ENCODE measurements at places on chromosomes 6 and 20.
A peak's percentile ranks its signal among the peaks of the same experiment; 100 is the strongest.

DNA sequence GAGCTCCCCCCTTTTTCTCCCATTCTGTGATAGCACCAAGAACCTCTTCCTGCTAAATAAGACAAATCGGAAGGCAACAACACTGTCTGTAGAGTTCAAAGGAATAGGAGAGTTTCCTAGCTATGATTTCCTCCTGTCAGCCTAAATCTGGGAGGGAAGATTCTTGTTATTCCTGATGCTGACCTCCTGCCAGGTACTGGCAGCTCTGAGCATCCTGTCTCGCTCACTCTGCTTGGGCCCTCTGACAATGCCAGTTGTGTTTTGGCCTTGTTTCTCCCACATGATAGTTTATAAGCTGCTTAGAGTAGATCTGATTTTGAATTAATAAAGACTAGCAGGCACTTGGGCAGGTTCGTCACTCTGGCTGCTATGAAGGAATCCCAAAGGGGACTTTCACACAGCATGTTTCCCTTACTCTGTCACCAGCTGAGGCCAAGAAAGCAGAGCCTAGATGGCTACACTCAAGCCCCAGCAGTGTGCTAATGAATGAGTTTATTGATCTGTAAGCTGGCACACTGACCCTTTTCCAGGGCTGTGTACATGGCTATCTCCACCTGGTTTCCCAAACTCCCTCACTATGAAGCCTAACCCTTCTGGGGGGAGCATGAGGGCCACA is 52.3 kb downstream of the UQCC1 start:
- no peak for DNase-seq

- no peak for DNase-seq
Measured at GRCh38 chr6:133016631-133017030, 202.3 kb downstream of the RPS12 start.

DNA sequence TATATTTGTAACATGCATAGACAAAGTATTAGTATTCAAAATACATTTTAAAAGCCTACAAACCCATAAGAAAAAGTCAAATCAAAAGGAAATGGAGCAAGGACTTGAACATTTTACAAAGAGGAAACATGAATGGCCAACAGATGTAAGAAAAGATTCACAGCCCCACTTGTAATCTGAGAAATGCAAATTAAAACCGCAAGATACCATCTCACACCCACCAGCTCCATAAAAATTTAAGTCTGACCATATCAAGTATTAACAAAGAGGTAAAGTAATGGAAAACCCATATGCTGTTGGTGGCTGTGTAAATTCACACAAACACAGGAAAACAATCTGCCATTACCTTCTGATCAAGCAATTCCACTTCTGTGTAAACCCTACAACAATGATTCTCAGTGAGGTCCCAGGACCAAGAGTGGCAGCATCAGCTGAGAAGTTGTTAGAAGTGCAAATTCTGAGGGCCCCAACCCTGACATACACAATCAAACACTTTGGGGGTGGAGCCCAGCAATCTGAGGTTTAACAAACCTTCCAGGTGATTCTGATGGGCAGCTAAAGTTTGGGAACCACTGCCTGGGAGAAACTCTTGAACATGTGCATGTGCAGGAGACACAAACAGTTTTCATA is 30.9 kb downstream of the BCL2L1 start:
- DNase-seq: peak; percentile 62

DNA sequence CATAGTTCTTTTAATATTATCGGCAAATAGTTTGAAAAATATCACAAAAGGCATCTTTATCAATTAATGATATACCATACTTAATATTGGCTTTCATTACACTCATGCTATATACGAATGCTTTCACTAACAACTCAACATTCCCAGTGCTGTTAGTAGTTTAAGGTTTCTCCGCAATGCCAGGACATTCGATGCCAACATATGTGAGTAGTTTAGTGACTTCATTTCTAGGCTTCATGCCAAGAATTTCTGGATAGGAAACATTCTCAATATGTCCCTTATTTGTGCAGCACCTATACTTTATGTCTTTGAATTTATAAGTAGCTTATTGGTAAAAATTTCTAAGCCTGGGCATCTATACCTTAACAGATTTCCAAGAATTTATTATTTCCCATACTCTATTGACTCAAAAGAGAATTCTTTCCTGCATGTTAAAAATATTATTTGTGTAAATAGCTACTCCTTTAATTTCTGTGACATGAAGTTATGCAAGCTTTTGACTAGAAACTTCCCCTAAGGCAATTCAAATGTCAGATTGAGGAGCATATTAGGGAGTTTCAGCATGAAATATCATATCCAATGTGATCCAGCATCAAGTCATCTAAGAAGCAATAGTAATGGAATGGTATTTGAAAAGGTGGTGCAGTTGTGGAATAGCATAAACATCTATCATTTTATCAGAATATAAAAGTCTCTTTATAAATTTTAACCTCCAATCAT is 236.0 kb upstream of the STXBP5 start:
- no peak for DNase-seq

GRCh38 chr6:66993272-66993671 is 1286.2 kb upstream of the EYS start:
- no peak for DNase-seq

DNA sequence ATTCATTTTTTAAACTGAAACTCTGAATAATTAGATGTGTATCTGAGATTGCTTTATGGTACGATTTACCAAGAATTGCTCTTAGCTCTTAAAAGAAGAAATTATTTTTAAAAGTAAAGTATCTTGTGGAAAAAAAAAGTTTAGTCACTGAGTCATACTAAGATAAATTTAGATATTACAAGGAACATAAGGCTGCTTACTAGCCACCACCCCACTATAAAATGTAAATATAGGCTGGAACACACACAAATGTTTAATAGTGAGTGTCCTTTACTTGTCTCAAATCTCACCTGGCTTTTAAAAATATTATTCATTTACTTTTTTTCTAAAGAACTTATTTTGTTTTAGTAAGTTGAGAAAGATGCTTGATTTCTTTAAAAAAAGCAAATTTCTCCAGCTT is 17.6 kb downstream of the RFX6 start:
- DNase-seq: no peak

DNA sequence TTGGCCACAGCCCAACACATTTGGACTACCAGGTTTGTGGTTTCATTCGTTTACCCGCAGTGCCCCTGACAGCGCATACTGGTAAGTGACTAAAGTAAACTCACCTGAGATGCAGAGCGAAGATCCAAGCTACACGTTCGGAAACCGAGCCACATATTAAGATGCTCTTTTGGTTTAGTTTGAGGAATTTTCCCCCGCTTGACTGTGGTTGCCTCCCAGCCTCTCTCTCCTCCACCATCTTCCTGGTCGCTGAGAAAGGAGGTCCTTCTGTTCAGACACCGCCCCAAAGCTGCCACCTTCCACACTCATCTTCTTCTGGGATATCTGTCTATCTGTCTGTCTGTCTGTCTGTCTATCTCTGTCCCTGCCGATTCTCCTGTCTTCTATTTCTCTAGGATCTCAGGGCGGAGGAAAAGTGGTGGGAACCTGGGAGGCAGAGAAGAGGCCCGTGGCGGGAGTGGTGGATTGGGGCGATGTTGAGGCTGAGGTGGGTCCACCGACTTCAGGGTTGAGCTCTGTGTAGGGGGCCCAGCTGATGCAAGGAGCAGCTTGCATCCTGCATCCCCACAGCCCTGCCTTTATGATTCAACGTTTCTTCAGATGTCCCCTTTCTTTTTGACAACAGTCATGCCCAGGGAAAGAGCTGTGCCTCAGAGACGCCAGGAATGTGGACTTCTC is 196.9 kb upstream of the ZNF184 start:
- no peak for DNase-seq

GRCh38 chr20:33945391-33946081 is 48.2 kb upstream of the RALY start:
- DNase-seq: no peak

DNA sequence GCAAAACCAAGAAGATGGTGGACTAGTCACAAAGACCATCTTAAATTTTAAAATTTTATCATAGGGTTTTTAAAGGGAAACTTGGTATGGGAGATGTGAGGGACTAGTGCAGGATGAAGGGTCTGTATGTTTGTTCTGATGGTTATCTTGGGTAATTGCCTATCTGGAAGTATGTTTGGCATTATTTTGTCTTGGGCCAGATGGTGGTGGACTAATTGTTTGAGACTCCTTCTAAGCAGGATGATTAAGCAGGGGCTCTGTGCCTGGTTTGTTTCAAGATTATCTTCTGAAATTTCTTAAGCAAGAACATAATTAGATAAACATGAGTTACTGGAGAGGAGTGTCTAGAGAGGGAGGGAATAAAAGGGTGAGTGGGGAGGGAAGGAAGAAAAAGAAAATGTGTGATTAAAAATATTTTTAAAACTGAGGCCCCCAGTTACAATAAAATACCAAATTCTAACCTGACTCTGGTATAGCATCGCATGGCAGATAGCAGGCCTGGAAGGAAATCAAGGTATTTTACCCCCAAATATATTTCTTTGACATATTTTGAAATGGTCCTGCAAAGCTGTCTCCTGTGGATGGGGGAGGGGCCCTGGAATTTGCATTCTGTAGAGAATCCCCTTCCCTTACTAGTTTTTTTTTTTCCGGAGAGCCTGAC is 49.9 kb upstream of the FAM184A start:
- DNase-seq: no peak

- DNase-seq: no peak
Measured at GRCh38 chr6:3701631-3702030, 49.9 kb downstream of the PXDC1 start.

GRCh38 chr20:33667245-33667675 is 517 bp downstream of the ACTL10 start:
- no peak for DNase-seq

GRCh38 chr6:122696853-122697252 is 82.7 kb upstream of the FABP7 start:
- DNase-seq: no peak

DNA sequence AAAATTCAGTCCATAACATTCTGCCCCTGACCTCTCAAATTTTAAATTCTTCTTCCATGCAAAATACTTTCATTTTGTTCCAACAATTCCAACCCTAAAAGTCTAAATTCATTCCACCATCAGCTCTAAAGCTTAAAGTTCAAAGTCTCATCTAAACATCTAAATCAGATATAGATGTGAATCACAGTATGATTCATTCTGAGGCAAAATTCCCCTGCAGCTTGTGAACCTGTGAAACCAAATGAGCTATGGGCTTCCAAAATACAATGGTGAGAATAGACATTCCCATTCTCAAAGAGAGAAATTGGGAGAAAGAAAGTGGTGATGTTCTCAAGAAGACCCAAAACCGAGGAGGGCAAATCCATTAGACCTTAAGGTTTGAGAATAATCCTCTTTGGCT is 309.8 kb downstream of the HIVEP2 start:
- no peak for DNase-seq

DNA sequence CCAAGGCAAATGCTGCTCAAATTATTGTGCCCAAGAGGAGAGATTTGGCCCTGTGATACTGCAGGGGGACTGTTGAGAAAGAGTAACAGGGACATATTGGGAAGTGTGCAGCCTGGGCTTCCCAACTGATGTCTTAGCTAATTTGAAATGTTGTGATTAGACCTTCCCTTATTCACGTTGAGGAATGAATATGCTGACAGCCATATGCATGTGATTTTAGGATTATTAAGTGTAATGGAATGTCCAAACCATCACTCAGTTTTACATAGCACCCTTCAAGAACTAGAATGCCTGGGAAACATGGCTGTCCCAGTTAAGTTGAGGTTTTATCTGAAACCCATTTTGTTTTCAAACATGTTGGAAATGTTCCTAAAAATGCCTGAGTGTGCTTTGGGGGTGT is 81.4 kb downstream of the CARMIL1 start:
- DNase-seq: no peak

DNA sequence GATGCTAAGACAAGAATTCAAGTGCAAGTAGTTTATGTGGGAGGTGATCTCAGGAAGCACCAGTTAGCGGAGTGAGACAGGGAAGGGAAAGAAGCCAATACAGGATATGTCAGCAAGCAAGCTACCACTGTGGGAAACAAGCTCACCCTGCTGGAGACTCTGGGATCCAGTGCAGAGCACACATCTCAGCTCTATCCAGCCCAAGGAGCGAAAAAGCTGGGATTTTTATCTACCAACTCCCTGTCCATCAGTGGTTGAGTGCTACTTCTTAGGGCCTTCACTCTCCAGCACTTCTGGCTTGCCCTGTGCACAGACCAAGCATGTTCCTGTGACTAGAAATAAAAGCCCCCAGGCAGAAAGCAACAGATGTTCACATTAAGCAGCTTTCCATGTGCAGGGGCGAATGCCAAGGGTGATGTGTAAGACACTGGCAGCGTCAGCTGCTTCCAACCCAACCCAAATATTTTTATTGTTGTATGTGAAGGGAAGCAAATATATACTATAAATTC is 10.8 kb upstream of the RNF24 start:
- DNase-seq: peak; percentile 61

GRCh38 chr6:124298730-124299129 is 495.1 kb downstream of the NKAIN2 start:
- no peak for DNase-seq

GRCh38 chr6:77447254-77447653 is 16.0 kb downstream of the HTR1B start:
- DNase-seq: no peak

DNA sequence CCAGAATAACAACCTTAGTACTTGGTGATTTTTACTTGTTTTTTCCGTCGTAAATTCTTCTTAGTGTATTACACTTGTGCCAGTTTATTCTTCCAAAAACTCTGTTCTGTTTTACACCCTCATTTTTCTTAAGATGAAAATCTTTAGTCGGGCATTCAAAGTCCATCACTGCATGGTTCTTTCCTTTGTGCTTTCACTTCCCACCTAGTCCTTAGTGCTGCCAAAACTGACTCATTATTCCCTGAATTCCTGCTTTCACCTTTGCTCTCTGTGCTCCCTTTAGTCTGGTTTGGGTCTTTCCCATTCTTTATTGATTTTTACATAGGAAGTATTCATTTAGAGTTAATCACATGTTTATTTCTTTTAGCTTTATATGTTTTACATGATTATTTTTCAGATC is 3.3 kb downstream of the TRMT11 start:
- no peak for DNase-seq

- no peak for DNase-seq
Measured at GRCh38 chr20:62367633-62368391, 700 bp upstream of the LAMA5 start.

GRCh38 chr6:35365594-35366203 is 23.3 kb downstream of the PPARD start:
- DNase-seq: no peak

DNA sequence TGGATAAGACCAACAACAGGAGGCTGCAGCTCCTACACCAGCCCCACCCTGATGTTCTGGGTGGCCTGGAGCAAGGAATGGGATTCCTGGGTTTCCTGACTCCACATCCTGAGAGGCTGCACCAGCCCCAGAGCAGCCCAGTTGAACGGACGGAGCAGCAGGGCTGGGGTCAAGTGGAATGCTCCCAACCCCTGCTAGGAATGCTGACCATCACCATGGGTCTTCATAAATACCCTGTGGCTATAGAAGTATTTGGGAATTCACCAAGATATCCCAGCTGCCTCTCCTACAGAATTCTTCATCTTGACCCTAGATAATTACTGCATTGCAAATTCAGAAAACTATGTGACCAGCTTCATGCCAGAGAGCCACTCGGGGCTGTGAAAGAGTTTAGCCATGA is 180.3 kb downstream of the THBS2 start:
- no peak for DNase-seq

All from KBM-7 (cell line).